ENCODE measurements at places on chromosomes 1 and 21.

DNA sequence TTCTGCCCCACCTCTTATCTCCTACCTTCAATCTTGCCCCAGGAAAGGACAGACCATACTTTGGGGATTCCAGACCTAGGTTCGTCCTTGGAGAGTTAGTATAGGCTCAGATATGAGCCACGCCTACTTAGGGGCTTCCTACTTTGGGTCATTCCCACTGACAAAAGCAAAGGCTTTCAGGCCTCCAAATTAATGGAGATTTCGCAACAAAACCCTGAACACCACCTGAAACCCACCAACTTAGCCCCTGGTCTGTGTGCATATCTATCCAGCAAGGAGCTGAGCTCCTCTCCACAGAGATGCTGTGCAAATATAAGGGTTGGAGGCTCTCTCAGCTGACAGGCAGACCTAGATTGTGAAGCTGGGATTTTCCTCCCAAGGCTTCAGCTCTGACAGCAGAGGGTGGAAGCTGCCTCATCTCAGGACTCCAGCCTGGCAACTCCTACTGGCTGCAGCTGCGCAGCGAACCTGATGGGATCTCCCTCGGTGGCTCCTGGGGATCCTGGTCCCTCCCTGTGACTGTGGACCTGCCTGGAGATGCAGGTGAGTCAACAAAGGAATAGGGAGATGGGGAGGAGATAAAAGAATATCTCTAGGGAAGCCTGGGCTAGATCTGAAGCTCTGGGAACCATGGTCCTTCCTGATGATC is 2.1 kb downstream of the MPL start:
- no peak for DNase-seq

DNA sequence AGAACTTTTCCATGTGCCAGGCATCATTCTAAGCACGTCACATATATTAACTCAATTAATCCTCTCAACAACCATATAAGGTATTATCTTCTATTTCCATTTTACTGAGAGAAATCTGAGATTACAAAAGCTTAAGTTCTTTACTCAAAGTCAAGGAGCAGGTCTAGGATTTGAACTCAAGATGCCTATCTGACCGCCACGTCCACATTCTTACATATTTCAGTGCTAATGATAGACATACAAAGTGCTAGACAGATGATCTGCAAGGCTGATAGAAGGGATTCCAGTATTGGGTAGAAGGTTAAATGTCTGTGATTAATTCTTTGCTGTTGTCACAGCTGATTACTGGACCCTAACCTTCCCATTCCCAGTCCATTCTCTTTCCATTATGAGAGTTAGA is 4.4 kb downstream of the ATP5PB start:
- peak; percentile 95 for DNase-seq

DNA sequence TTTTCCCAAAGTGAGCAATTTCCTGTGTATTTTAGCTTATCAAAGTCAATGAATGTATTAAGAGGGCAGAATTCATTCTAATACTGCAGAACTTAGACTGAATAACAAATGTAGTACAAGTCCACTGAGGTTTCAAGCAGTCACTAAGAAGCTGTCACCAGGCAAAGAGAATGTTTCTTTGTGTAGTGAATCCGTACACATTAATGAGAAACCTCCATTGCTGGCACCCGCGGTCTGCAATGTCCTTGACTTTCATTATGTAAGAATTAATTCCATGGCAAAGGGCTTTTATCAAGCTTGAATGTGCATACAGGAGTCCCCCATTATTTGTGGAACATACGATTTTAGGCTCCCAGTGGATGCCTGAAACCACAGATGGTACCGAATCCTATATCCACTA is 719.5 kb upstream of the TMPRSS15 start:
- DNase-seq = no peak

DNA sequence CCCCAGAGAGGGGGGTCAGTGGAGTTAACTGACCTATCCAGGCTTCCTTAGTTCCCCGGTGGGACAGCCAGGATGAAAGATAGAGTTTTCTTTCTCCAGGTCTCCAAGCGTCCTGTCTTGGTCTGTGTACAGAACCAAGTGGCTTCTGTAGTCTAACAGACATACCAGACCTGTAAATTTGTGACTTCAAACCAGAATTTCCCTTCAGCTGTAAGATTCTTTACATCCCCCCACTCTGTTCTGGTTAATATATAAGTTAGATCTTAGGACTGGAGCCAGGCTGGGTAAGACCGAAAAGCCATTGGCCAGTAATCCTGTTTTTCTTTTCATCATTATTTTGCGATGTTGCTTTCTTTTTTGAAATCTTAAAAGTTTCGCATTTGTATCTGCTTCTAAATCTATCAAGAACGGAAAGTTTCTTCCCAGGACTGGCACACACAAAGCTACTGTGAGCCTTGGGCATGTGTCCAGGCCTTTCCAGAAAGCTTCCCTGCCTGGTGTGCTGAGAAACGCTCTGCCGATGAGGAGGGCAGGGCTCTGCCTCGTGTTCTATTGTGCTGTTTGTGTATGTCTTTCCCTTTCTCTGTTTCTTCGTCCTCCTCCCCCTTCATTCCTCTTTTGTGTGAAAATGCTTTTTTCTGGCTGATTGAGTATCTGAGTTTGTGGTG is 72.3 kb downstream of the RGL1 start:
- DNase-seq = no peak

DNA sequence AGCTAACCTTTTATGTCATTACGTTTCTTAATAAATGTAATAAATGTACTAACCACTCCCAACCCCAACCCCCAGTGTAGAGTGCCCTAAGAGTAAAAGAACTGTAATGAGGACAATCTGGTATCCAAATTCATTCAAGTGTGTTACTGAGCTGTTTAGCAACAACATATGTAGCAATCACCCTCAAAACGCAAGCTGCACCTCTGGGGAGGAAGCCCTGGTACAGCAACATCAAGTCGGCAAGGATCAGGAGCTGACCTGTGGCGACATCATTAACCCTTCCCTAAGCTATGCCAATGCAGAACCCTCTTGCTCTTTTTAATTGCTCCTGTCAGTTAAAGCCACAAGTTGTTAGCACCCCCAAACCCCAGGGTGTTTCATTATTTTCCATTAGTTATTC is 47.1 kb downstream of the STX6 start:
- DNase-seq = no peak
